Activated naive CD8-positive, alpha-beta T cell treated with anti-CD3 and anti-CD28 coated beads, Interleukin-2, amount 50 U/mL, for 16 hours (primary cell): ENCODE measurements at places on chromosomes 7 and 10.
A peak's percentile ranks its signal among the peaks of the same experiment; 100 is the strongest.

DNA sequence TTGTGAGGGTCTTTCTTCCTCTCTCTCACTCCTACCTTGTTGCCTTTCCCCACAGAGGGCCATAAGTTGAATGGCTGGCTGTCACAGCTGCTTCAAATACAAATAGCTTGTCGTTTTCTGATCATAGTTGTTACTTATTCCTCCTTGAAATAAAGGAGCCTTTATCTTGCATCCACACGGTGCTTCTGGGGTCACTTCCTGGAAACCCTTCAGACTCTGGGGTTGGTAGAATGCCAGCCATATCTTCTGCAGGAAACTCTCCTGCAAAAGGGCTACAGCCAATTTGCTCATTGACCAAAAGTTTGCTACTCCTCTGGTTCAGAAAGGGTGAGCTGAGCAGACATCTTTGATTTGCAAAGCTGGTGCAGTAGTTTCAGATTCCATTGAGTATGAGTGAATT lies 70.4 kb downstream of the FAM185A start:
- no peak for DNase-seq

DNA sequence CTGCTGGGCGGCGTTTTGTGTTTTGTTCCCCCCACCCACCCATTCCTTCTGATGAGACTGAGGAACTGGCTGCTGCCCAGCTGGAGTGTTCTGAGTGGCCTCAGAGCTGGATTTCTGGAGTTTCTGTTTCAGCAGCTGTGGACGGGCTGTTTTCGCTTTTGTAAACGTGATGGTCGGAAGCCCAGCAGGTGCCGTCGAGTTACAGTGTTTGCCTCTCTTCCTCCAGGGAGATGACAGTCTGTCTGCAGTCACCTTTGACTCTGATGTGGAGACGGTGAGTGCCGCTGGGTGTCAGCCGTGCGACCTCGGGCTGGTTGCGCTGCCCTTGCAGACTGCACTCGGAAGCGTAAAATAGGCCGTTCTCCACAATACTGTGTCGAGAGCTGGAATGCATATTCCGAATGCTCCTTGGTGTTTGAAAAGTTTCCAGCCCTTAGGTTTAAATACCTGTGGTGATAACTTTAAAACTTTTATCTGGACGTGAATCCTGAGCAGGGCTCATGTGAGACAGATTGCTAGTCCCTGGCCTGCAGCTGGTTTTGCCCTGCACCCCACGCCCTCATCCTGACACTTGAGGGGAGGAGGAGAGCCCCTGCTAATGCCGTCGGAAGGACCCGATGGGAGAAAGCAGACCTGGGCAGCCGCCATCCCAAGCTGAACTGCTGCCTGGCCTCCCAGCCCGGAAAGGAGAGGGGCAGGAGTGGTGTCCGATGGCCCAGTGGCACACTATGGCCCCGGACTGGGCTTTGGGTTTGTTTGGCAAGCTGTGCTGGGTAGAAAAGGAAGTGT lies 8.3 kb downstream of the IQCE start:
- no peak for DNase-seq

DNA sequence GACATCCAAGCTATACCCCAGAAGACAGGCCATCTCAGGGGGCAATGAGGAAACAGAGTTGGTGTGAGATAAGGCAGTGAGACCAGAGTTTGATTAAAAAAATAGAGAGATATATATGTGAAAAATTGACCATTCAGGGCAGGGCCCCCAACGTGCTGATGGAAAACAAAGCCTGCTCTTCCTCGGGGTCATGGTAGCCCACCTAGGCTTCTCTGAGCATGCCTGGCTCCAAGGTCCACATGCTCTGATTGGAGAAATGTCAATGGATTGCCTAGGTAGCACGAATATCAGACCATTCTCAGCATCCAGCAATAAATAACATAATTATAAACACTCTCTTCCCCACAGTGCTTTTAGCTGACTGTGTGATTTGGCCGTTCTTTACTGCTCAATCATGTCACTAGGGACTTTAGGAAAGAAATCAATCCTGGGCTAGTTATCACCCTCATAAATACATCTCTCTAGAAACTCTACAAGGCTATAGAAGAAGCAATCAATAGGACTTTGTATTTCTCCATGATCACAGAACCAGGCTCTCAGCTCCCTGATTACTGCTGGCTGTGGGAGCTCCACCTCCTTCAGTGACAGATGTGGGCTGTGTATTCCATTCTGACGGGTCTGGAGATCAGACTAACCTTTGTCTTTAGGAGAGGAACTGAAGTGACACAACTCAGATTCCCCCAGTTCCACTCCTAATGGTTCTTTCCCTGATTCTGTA lies 766.4 kb downstream of the GRID1 start:
- DNase-seq, result no peak

DNA sequence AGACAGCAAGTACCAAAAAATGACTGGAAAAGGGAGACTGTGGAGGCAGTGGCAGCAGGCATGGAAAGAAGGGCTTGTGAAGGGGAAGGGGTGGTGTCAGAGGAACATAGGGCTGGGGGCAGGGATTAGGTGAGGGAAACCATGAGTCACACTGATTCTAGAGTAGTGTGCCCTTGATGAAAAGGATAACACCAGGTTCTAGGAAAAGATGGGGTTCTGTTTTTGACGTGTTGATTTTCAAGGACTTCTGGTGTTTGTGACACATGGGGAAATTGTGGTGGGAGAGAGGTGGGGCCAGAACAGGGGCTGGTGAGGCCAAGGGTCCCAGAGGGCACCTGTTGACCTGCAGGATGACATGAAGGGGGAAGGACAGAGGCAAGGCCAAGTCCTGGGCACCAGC lies 57.1 kb downstream of the FIGNL1 start:
- peak; percentile 37 for DNase-seq

DNA sequence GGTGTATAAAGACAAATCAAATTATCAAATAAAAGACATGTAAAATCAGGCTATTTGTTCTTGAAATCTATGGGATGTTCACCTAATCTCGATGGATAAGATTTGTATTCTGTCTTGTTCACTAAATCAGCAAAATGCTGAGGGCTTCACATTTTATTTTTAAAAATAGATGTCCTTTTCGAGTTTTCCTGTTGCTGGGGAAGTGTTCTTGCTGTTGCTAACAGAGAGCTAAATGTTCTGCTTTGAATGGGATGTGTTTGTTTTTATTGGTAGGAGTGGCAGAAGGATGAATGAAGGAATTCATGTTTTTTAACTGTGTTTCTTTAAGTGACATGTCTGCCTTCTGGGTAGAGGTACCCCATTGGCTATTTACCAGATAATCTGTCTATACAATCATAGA lies 7.3 kb upstream of the SNX13 start:
- no peak for DNase-seq

DNA sequence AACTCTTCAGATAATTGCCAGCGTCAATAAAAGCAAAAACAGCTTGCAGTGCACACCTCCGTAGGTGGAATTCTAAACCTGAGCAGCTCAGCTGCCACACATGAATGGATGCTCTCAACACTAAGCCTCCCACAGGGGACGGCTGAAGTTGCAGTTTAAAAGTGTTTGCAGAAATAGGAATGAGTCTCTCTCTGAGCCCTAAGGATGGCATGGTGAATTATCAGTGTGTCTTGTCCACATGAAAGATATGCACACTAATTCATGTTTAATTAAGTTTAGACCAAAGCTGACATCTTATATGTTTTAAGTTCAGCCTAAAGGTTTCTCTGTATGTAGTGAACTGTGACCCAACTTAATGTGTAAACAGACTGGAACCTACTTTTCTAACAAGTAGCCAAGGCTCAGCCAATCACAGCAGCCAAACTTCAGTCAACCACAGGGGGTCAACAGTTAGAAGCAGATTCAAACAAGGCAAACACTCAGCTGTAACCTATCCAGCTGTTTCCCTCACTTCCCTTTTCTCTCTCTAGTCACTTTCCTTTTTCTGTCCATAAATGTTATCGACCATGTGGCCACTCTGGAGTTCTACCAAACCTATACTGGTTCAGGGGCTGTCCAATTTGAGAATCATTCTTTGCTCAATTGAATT lies 38.1 kb downstream of the CTTNBP2 start:
- DNase-seq, result no peak

- no peak for DNase-seq
These were observed 667.0 kb downstream of the TYW1 start for GRCh38 chr7:67663644-67664043.

- no peak for DNase-seq
These were observed 59.3 kb upstream of the BMPER start for GRCh38 chr7:33845991-33846509.

DNA sequence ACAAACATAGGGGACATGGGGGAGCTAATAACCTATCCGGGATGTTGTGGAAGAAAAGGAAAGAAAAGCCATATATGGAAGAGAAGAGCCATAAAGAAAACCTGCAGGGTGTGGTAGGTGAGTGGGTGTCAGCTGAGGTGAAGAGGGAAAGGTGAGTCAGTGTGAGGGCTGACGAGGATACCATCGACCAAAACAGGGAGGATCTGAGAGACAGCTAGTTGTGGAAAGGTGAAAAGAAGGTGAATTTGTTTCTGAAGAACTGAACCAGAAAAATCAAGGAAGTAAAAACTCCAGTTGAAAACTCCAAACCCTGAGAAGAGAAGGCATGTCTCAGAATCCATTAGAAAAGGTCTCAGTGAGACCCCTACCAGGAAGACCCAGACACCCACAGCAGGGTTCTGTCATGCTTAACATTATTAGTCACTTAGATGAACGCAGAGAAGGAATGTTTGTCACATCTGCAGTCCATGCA lies 4.1 kb downstream of the BLNK start:
- DNase-seq, result no peak

GRCh38 chr7:77702968-77703472 lies 6.8 kb downstream of the RSBN1L start:
- no peak for DNase-seq

DNA sequence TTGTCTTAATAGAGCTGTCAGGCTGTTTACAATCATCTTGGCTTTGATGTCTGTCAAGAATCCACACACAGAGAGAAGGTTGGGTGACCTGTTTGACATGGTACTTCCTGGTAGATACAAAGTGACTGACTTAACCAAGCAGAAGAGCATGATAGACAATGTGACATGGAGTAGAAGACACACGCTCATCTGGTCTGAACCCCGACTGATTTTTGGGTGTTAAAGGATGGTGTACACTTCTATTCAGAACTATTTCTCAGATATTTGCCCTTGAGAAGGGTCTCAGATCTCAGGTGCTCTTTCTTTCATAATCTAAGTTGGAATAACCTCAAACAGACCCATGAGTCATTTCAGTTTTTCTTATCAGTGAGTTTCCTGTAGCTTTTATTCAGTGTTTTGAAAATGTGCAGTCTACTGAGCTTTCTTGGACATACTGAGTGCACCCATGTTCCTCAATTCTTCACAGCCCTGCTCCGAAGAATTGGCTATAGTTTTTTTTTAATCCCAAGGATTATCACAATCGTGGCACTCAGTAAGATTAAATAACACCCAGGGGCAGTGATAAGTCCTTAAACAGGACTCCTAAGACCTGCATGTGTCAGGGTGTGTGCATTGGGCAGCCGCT lies 46.4 kb upstream of the NXPH1 start:
- no peak for DNase-seq

GRCh38 chr7:149713731-149714068 lies 59.7 kb downstream of the ZNF467 start:
- DNase-seq, result no peak

GRCh38 chr7:67422601-67423000 lies 426.0 kb downstream of the TYW1 start:
- no peak for DNase-seq

GRCh38 chr7:155584261-155584660 lies 37.9 kb upstream of the CNPY1 start:
- DNase-seq, result no peak

GRCh38 chr7:98840096-98840495 lies 29.7 kb downstream of the TMEM130 start:
- DNase-seq, result no peak

DNA sequence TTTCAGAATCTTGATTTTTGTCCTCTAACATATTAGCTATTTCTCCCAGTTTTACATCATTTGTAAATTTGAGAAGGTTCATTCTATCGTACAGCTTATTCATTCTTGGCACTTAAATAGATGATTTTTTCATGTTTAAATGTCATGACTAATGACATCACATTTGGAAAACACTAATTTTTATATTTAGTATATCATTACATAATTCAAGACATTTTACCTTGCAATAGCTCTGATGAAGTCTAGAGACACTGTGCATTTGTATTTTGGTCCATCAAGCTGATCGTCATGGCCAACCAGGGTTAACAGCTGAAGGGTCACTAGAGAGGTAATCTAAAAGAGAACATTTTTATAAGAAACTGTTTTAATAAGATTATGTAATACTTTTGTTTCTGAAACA lies 71.3 kb downstream of the ORC5 start:
- DNase-seq, result no peak

GRCh38 chr10:68348265-68348741 lies 15.6 kb upstream of the PBLD start:
- DNase-seq, result peak; percentile 9

DNA sequence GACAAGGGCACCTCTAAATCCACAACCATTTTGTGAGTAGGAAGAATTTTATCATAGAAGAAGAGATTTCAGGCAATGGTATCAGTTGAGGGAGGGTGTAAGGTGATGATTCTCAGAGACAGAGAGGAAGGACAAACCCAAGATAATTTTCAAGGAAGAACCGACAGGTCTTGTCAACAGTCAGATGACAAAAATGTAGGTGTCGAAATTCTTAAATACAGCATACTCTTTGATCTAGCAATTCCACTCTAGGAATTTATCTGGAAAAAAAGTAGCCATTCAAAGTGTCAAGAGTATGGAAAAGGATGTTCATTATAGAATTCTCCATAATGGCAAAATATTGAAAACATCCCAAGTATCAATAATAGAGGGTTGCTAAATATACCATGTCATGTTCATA lies 14.2 kb upstream of the PDLIM1 start:
- no peak for DNase-seq

- no peak for DNase-seq
These were observed 145.4 kb downstream of the PTPRN2 start for GRCh38 chr7:158442260-158442659.

DNA sequence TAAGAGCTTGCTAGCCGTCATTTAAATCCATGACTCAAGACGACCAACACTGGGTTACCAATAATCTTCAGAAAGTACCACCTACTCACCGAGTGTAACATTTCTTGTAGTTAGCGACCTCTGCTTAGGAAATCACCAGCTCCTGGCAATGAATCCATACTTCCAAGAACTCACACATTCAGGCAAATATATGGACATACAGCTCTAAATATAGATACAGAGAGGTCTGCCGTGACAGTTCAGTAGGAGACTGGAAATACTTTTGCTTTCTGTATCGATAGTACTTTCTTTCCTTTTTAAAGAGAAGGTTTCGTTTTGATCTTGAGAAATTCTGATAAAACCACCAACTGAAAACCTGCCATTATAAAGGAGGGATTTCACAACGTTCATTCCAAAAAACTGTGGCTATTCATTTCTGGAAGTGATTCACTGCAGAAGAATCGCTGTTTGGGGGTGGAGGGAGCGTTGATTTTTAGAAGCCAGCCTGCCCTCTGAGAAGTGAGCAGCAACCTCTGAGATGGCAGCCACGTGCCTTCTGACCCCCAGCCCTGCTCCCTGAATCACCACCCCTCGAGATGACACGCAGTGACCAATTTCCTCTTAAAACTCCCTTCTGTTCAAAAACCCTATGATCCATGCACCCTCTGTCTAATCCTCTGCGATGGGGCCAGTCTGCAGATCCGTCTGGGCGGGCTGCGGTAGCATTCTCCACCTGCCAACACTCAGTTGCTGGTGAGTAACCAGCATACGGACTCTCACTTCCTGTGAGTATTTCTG lies 179.0 kb upstream of the KLF14 start:
- peak; percentile 64 for DNase-seq

- no peak for DNase-seq
These were observed 24.7 kb upstream of the SEM1 start for GRCh38 chr7:96734343-96734742.

GRCh38 chr10:131591936-131592335 lies 280.4 kb upstream of the TCERG1L start:
- no peak for DNase-seq

- DNase-seq, result no peak
These were observed 680 bp downstream of the C7orf57 start for GRCh38 chr7:48035967-48036478.
